CD4-positive, alpha-beta T cell (primary cell): ENCODE measurements at places on chromosomes 1 and 21.
A peak's percentile ranks its signal among the peaks of the same experiment; 100 is the strongest.

DNA sequence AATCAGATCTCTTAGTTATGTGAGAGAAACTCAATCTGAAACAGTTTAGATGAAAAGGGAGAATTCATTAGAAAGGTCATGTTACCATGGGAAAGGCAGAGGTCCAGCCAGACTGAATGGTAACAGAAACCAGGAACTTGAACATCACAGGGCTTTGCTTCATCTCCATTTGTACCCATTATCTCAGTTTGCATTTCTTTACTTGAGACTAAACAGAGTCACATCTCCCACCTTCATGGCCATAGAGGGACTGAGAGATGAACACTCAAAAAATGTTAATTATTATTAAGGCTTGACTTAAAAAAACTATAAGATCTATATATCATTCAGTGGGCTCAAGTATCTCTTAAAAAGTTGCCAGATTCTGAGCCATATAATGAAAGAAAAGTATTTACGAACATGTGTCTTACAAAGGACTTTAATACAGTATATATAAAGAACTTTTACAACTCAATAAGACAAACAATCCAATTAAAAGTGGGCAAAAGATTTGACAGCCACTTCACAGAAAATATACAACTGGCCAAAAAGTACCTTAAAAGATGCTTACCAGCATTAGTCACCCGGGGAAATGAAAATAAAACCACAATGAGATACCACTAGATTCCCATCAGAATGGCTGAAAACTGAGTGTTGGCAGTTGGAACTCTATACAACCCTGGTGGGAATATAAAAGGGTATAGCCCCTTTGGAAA, 13.2 kb downstream of the KYAT3 start:
- peaks cover 21% of the 10 kb centered on the region for H3K36me3 ChIP-seq
- DNase-seq: no peak
- H3K27ac ChIP-seq: no peak overlapping the region
- no peak overlapping the region for H3K4me3 ChIP-seq

DNA sequence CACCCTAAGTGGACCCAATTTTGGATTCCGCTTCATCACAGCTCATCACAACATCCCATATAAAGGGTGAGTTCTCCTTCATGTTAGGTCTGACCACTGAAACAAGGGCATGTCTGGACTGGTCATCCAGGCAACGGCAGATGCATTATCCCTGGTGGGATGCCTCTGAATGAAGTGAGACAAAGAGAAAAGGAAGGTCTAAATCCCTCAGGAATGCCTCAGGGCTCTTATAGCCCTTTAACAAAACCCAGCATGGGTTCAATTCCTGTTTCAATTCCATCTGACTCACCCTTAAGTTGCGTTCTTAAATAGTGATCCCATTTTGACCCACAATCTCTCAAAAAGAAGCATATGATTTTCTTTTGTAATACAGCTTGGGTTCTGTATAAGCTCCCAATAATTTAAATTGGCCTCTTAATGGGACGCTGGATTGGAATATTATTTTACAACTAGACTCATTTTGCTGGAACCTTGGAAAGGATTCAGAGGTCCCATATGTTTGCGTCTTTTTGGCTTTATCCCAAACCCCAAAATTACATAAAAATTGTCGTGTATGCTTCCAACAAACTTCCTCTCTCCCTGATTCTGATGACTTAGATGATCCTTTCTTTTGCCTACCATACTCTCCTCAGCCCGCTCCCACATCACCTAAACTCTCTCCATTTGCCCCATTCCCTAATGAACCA, 287.4 kb upstream of the ZP4 start:
- no peaks in the 10 kb centered on the region for H3K27me3 ChIP-seq
- H3K4me3 ChIP-seq: no peak overlapping the region
- no peak overlapping the region for H3K27ac ChIP-seq
- no peaks in the 10 kb centered on the region for H3K4me1 ChIP-seq

GRCh38 chr21:41133874-41134522, 34.0 kb upstream of the BACE2 start:
- H3K36me3 ChIP-seq: no peaks in the 10 kb centered on the region
- H3K27ac ChIP-seq: no peak overlapping the region
- no peaks in the 10 kb centered on the region for H3K4me1 ChIP-seq
- peak; percentile 7 for DNase-seq

DNA sequence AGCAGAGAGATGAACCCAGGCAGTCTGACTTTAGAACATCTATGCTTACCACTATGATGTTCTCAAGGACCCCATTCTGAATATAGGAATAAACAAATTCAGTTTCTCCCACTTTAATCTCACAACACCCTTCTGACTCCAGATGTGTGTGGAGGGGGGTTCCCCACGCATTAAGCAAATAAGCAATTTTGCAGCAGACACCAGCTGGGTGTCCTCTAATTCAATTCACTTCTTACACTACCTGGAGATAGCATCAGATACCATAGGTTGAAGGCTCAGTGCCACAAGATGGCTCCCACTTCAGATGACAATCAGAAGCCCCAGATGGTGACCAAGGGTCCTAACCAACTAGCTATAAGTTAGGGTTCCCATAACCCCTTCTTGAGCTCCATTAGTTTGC, 30.3 kb upstream of the CEP350 start:
- H3K27me3 ChIP-seq: no peaks in the 10 kb centered on the region
- DNase-seq: no peak
- H3K4me3 ChIP-seq: no peak overlapping the region
- H3K36me3 ChIP-seq: peaks cover 9% of the 10 kb centered on the region
- H3K27ac ChIP-seq: no peak overlapping the region
- H3K4me1 ChIP-seq: no peaks in the 10 kb centered on the region

DNA sequence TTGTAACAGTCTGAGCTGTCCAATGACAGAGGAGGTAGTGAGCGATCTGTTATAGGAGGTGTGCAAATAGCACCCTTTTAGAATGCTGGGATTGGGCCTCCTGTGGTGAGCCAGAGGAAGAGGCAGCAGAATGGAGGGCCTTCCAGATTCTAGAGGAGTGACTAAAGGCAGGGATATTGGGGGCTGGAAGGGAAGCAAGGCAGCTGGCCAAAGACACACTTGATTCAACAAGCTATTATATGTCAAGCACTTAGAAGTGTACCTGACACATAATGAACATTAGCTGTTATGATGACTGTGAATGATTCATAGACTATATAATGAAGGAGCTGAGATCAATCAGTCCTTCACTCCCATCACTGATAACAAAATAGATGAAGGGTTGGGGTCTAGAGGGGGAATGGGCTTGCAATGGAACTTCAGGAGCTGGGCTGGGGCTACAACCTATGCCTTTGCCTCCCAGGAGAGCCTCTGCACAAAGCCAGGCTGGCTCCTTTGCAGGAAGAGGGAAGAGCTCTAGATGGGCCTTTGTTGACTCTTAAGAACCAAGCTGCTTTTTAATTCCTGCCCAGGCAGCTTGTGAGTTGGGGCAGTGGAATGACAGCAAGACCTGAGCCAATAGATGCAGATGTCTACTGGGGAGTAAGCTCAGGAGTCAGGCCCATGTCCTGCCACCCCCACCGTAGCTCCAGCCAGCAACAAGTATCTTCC, 2.3 kb upstream of the MKNK1 start:
- DNase-seq: no peak
- H3K27ac ChIP-seq: no peak overlapping the region
- H3K27me3 ChIP-seq: no peaks in the 10 kb centered on the region
- peaks cover 32% of the 10 kb centered on the region for H3K36me3 ChIP-seq
- H3K4me3 ChIP-seq: no peak overlapping the region

DNA sequence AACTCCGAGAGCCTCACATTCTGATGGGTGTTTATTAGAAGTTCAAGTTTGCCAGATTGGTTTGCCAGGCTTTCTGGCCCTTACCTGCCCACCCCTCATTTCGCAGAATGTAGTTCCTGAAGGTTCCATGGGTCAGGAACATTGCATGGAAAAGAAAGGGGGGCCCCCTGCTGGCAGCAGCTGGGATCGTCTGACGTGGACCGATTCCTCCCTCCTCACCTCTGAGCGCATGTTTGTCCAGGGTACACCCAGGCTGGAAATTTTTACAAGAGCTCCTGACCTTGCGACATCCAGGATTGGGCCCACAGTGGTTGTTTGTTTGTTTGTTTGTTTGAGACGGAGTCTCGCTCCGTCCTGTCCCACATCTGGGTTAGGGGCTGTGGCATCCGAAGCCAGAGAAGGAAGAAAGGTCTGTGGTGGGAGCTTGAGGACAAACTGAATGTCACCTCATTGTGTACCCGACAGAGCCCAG, 126.0 kb upstream of the TMEM51 start:
- no peak overlapping the region for H3K27ac ChIP-seq
- no peaks in the 10 kb centered on the region for H3K27me3 ChIP-seq
- H3K4me1 ChIP-seq: no peaks in the 10 kb centered on the region
- no peaks in the 10 kb centered on the region for H3K36me3 ChIP-seq

DNA sequence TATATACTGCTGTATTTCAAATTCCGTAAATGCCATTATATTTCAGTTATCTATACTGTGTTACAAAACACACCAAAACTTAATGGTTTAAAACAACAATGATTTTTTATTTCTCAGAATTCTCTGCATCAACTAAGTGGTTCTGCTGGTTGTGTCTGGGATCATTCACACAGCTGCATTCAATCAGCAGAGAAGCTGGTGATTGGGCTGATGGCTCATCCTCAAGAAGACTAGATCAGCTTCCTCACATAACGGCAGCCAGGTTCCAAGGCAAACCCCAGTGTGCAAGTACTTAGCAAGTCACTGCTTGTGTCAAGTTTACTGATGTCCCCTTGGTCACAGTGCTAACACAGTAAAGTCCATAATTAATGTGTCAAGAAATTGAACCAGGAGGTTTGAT, 86.3 kb upstream of the VANGL1 start:
- H3K36me3 ChIP-seq: no peaks in the 10 kb centered on the region
- no peak for DNase-seq
- no peak overlapping the region for H3K4me3 ChIP-seq
- H3K4me1 ChIP-seq: no peaks in the 10 kb centered on the region

GRCh38 chr1:50155541-50155940, 46.8 kb downstream of the ELAVL4 start:
- no peak for DNase-seq
- H3K27me3 ChIP-seq: no peaks in the 10 kb centered on the region
- no peaks in the 10 kb centered on the region for H3K36me3 ChIP-seq
- no peaks in the 10 kb centered on the region for H3K4me1 ChIP-seq
- H3K4me3 ChIP-seq: no peak overlapping the region
- H3K27ac ChIP-seq: no peak overlapping the region

- no peak overlapping the region for H3K27ac ChIP-seq
- H3K4me3 ChIP-seq: no peak overlapping the region
- H3K36me3 ChIP-seq: no peaks in the 10 kb centered on the region
These were observed 27.7 kb downstream of the PPP1R12B start for GRCh38 chr1:202376247-202376646.

GRCh38 chr1:17365293-17365692, 6.7 kb upstream of the PADI6 start:
- H3K4me3 ChIP-seq: no peak overlapping the region
- H3K4me1 ChIP-seq: no peaks in the 10 kb centered on the region
- H3K36me3 ChIP-seq: no peaks in the 10 kb centered on the region
- DNase-seq: no peak
- no peak overlapping the region for H3K27ac ChIP-seq

DNA sequence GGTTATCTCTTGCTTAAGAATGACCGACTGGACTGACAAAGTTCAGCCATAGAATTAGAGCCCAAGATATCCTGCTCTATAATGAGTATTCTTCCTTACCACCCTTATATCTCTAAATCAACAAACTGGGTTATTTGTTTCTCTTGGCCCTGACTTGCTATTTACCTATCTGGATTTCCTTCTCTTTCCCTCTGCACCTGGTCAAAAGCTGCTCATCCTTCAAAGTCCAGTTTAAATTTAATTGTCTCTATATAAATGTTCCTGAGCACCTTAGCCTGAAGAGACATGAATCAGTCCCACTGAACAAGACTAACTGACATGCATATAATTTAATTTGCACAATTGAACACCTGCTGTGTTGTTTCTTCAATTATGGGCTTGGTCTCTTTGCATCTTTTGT, 127.1 kb upstream of the KCNJ15 start:
- H3K36me3 ChIP-seq: no peaks in the 10 kb centered on the region
- no peak for DNase-seq
- no peaks in the 10 kb centered on the region for H3K27me3 ChIP-seq
- no peak overlapping the region for H3K27ac ChIP-seq
- no peaks in the 10 kb centered on the region for H3K4me1 ChIP-seq

GRCh38 chr1:84855691-84856630, 37.0 kb downstream of the LPAR3 start:
- DNase-seq: no peak
- no peak overlapping the region for H3K27ac ChIP-seq
- peaks cover 24% of the 10 kb centered on the region for H3K4me1 ChIP-seq
- no peaks in the 10 kb centered on the region for H3K27me3 ChIP-seq

DNA sequence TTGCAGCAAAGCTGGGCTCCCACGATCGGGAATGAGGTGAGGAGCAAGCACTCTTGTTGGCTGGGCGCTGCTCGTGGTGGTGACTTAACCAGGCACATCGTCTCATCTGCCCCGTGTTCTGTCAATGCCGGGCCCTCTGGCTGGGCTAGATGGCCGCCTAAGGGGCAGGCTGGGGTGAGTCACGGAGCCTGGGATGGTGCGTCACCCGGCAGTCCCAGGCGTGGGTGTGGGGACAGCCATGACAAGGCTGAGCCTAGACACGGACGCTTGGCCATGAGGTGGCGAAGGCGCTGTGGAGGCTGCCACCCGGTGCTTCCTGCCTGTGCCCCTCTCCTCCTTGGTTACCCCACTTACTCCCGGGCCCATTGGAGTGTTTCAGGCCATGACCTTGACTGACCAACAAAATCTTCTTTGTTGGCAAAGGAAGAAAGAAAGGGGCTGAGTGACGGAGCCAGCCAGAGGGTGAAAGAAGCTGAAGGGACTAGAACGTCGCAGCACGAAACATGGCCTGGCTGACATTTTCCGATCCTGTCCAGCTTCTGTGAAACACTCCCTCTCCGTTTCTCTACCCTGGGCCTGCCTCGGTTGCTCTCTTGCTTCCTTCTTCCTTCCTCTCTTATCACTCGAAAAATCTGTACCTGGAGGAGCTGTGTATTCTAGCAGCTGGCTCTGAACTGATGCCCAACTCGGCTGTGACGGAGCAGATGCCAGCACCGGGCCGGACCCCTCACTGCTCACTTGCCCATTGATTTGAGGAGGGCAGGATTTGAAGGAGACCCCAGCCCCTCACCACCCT, 596 bp downstream of the CD247 start:
- DNase-seq: peak; percentile 93
- H3K36me3 ChIP-seq: peaks cover 18% of the 10 kb centered on the region
- H3K27ac ChIP-seq: peak overlapping the region; percentile 96
